HuH-7 (cell line): ENCODE measurements at places on chromosomes 4 and X.

- no peak for DNase-seq
Observed at GRCh38 chr4:2292646-2293108, 30.8 kb upstream of the MXD4 start.

DNA sequence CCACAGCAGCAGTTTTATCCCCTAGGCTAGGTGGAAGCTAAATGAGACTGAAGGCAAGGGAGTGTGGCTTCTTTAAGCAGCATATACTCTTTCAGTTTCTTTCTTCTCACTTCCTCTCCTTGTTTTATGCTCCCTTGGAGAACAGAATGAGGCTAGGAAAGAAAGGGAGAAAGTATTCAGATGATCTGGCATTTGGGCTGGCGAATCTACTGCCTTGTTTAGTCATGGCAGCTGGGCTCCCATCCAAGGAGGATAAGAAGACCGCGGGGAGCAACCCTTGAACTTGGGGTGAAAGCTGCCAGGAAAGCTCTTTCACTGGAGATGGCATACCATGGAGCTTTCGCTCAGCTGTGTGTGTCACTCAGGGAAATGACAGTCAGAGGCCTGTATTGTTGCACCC is 72.1 kb downstream of the ARHGEF38 start:
- no peak for DNase-seq

- no peak for DNase-seq
Observed at GRCh38 chr4:152385551-152385950, 150.3 kb downstream of the FBXW7 start.

- DNase-seq = no peak
Observed at GRCh38 chr4:147360301-147360700, 120.6 kb upstream of the EDNRA start.

GRCh38 chr4:137968956-137969678 is 273.0 kb downstream of the SLC7A11 start:
- peak; percentile 8 for DNase-seq

- no peak for DNase-seq
Observed at GRCh38 chr4:26179316-26179760, 141.5 kb upstream of the RBPJ start.

DNA sequence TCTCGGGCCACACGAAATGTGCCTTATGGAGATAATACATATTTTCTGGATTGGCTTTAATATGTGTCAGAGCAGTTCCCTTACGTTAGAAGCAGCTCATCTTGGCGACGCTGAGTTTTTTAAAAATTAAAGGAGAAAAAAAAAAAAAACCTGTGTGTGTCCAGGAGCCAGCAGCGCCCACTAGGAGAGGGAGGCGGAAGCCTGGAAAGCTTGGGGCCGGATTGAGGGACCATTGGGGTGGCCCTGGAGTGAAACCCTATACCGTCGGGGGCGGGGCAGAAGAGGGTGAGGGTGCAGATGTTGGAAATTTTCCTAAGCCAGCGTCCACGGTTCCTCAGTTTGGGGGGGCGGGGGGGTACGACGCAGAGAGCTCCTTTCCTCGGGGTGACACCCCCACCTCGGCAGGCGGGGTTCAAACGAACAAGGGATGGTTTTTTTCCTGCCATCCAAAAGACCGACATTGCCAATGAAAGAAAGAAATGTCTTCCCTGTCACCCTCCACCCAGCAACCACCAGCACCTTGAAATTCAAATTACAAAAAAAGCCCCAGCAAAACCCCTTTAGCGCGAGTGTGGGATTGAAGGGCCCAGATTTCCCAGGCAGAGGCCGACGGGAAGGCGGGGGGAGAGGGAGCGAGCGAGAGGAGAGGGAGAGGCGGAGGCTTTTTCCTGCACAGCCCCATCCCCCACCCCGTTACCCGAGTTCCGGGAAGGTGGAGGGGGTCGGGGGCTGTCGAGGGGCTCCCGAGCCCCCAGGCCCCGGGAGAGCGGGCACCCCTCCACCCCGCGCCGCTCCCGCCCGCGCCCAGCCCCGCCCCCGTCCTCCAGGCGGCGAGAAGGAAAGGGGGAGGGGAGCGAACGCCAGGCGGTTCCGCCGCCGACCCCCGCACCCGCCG is 859 bp downstream of the SMARCA1 start:
- peak; percentile 49 for DNase-seq

GRCh38 chrX:48897157-48897624 is 377 bp downstream of the TIMM17B start:
- peak; percentile 81 for DNase-seq

DNA sequence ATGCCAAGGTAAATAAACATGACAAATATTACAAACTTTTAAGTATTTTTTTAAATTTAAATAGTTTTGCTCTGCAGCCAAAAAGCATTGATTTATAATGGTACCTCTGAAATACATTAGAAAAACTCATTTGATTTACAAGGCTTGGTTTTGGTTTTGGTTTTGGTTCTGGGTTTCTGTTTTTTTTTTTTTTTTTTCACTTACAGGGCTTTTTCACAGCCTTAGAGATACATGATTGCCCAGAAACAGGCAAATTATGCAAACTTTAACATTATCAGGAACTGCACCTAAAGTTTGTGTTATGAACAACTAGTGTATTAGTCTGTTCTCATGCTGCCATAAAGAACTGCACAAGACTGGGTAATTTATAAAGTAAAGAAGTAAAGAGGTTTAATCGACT is 196.4 kb upstream of the DDX53 start:
- DNase-seq = no peak

GRCh38 chrX:128739539-128739938 is 687.3 kb upstream of the ACTRT1 start:
- DNase-seq = no peak

GRCh38 chr4:82430964-82431745 is 765 bp downstream of the ENOPH1 start:
- peak; percentile 22 for DNase-seq

DNA sequence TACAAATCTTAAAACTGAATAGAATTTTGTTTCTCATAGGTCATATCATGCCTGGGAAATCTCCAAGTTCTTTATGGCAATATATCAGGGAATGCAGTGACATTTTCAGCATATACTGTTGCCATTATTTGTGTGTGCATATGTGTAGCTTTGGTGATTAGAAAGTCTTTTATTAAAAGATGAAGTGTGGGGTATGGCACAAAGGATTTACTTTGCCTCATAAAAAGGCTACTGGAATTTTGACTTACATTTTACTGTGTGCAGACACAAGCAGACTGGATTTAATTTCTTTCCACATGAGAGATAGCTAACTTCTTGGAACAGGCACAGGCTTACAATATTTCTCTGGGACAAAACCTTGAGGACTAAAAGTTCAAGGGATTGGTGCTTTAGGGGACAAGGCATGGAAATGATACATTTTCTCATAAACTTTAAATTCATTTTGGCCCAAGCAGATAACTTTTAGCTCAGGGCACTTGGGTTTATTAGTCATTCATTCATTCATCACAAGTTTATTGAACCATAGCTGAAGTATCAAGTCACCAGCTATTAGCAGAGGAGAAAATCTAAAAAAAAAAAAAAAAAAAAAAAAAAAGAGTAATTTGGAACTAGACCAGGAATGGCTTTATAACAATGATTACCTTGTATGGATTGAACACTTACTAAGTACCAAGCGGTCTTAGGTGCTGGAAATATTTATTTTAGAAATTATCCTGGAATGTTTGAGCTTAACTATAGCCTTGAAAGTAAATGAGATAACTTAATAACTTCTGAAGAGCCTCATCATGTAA is 191.5 kb downstream of the SLIT2 start:
- no peak for DNase-seq

DNA sequence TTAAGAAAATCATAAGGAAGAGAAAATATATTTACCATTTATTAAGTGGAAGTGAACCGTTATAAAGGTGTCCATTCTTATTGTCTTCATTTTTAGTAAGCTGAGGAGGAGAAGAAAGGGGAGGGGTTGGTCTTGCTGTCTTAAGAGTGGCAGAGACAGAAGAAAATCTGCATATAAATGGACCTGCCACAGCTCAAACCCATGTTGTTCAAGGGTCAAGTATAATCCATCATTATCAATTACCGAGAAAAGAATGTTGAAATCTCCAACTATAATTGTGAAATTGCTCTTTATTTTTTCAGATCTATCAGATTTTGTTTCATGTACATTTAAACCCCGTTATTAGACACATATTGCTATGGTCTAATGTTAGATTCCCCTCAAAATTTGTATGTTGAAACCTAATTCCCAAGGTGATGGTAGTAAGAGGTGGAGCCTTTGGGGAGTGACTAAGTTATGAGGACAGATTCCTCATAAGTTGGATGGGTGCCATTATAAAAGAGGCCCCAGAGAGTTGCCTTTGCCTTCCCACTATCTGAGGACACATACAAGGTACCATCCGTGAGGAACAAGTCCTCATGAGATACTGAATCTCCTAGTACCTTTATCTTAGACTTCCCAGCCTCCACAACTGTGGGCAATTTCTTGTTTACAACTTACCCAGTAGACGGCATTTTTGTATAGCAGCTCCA is 58.5 kb upstream of the SMAD1 start:
- no peak for DNase-seq

GRCh38 chr4:18075823-18076433 is 54.4 kb upstream of the LCORL start:
- peak; percentile 16 for DNase-seq

GRCh38 chrX:153643431-153644351 is 3.3 kb upstream of the DUSP9 start:
- no peak for DNase-seq

GRCh38 chr4:31737419-31737818 is 1017.2 kb downstream of the PCDH7 start:
- DNase-seq = no peak

- peak; percentile 95 for DNase-seq
Observed at GRCh38 chr4:40057586-40058091, 989 bp downstream of the N4BP2 start.

GRCh38 chrX:125291124-125291523 is 28.5 kb upstream of the TEX13C start:
- DNase-seq = no peak

- DNase-seq = no peak
Observed at GRCh38 chrX:51568586-51568985, 50.1 kb downstream of the CENPVL3 start.

DNA sequence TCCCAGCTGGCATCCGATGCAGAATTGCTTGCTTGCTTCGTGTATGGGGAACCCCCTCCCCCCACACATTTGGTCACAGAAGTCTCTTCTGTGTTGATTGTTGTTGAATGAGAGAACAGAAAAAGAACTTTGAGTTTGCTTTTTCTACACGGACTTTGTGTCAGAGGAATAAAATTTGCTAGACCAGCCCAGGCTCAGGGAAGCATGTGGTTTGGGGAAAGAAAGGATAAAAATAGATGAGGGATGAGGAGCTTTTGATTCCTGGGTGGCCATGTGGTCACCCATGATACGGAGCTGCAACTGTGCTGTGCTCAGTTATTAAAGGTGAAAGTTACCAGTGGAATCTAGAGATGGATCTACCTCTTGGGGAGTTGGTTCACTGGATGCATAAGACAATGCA is 34.2 kb upstream of the ESX1 start:
- no peak for DNase-seq

GRCh38 chr4:6720202-6720699 is 4.3 kb downstream of the BLOC1S4 start:
- DNase-seq = peak; percentile 98

- no peak for DNase-seq
Observed at GRCh38 chr4:153560908-153561307, 94.7 kb downstream of the TMEM131L start.

- no peak for DNase-seq
Observed at GRCh38 chr4:126071346-126072333, 756.9 kb downstream of the FAT4 start.

DNA sequence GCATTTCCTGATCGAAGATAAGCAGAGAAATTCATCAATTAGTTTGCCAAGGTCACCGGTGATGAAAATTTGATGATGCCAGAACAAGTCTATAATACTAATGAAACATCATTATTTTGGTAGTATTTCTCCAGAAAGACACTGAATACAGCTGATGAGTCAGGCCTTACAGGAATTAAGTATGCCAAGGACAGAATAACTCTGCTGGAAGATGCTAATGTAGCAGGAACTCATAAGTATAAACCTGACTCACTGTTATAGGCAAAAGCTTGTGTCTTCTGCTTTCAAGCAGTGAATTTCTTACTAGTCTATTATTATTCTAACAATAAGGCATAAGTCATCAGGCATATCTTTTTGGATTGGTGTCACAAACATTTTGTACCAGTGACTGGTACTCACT is 1825.1 kb upstream of the IGFBP7 start:
- DNase-seq = no peak

DNA sequence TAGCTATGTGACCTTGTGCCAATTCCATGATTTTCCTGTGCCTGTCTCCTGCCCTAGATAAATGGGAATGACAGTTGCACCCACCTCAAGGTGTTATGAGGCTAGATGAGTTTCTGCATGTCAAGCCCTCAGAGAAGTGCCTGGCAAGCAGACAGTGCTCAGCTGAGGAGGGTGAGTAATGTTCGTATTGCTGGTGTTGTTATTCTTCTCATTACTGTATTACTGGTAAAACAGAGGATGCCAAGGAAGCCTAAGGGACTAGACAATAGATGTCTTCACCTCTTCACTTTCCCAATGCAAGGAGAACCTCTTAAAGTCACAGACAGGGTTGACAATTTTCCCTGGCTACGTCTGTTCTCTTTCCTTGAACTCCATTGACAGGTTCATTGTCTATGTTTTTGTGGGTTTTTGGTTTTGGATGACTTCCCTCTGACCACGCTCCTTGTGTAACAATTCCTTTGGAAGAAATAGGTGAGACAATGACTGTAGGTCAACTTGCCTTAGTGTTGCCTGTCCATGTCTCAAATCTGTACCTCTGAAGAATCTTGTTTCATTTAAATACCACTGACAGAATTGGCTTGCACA is 19.2 kb downstream of the ETDC start:
- DNase-seq = no peak
